CD4-positive, alpha-beta T cell treated with Interferon gamma for 1 hour (primary cell): ENCODE measurements at places on chromosomes 11 and 22.

DNA sequence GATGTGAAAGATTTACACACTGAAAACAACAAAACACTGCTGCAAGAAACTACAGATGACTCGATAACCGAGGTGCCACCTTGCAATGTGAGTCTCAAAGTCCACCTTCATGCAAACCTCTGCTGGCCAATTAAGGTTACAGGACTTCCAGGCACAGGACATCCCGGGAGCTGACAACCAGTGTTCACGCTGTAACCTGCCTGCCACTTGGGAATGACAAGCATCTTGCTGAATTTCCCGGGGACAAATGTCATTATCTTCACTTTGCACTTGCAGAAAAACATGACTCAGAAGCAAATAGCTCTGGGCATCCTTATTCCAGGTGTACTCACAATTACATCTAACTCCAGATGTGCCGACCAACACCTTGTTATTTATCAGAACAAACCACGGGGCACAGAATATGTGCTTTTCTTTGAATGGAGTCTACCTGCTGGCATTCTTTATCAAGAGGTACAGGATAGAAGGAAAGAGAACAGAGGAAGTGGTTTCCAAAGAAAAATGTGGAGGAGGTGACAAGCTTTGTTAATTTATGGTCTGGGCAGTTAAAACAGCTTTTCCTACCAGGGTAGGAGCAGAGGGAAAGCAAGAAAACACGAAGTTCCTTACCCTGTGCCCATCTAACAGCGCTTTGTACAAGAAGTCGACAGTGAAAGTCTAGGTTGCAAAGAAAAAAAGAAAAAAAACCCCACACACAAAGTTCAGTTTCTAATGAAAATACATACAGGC lies 72.3 kb downstream of the SHANK2 start:
- DNase-seq: no peak

DNA sequence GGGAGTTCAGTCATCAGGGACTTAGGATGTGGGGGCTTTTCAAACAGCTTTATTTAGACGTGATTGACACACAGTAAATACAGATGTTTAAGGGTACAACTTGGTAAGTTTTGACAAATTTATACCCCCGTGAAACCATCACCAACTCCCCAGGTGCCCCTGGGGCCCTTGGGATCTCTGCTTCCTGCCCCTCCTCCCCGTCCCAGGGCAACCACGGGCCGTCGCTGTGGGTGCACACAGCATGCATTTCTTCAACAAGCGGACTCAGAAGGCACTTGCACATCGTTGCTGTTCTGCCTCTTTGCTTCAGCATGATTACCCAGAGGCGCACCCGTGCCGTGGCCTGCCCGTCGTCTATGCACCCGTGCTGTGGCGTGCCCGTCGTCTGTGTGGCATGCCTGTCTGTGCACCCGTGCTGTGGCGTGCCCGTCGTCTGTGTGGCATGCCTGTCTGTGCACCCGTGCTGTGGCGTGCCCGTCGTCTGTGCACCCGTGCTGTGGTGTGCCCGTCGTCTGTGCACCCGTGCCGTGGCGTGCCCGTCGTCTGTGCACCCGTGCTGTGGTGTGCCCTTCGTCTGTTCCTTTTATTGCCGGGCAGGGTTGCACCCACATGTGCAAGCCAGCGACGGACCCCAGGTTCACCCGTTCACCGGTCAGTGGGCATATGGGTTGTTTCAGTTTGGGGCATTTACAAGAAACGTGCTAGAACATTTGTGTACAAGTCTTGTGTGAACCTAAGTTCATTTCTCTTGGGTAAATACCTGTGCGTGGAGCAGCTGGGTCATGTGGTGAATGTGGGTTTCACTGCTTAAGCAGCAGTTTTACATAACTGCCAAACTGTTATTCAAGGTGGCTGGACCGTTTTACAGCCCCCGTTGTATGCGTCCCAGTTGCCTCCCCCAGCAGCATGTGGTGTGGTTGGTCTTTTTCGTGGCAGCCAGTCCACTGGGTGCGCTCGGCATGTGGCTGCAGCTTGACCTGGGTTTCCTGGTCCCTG lies 8.3 kb downstream of the CD81 start:
- DNase-seq: peak; percentile 45

- no peak for DNase-seq
These were observed 8.6 kb upstream of the PIK3IP1 start for GRCh38 chr22:31300896-31301295.

DNA sequence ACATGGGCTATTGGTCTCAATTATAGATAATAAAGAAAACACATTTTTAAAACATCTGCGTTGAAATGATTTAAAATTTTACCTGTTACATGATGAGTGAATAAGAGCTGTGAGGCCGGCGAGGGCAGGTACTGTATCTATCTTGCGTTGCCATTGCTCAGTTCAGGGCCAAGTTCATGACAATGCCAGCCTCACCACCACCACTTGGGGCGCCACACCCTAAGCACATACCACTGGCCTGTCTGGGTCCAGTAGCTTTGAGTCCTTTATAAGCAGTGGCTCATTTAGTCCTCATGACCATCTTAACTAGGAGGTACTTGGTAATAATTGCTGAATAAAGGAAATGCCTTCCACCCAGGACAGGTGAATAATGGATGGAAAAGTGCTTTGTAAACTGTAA lies 14.5 kb upstream of the MB start:
- DNase-seq: peak; percentile 32

DNA sequence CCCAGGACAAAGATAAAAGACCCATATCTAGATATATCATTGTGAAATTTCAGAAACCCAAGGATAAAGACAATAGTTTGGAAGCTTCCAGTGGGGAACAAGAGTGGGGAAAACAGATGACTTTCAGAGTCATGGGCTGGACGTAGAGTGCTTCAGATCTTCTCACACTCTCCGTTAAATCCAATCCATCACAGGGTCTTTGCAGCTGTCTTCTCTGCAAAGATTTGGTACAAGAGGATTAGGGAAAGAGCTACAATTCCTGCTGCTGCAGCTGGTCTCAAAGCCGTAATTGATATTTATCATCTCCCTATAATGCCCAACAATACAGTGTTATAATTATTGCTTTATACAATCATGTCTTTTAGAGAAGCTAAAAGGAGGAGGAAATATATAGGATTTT lies 63.4 kb upstream of the CLPB start:
- DNase-seq: no peak

DNA sequence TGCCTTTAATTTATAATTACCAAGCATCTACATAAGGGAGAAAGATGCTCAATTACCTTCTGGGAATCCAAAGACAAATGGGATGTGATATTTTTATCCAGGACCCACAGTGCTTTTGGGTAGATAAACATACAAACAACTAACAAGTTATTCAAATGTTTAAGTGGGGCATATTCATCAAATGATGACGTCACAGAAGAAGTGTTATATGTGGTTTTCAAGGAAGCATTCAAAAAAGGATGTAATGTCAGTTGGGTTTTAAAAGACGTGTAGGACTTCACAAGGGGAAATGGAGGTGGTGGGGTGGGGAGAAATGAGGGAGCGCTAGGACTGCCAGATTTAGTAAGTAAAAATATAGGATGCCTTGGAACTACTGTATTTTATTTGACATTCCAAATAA lies 915.9 kb downstream of the KCNA4 start:
- no peak for DNase-seq

- no peak for DNase-seq
These were observed 96.6 kb downstream of the FDX1 start for GRCh38 chr11:110526323-110526722.

DNA sequence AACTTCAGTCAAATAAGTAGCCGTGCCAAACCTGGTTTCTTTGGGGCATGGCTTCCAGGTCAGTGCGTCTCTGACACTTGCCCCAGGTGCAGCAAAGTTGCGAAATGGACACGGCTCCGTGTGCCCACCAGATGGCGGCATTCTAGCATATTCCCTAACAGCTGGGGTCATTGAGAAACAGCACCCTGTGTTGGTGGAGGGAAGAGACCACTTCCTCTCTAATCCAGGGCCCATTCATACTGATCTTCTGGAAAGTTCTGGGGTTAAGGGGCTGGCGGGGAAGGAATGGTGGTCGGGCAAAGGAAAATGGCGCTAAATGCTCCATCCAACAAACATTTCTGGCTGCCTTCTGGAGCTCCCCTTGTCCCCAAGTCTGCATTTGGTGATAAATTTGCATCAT lies 141.2 kb upstream of the TIMP3 start:
- peak; percentile 38 for DNase-seq

- DNase-seq: no peak
These were observed 33.3 kb upstream of the CACNG2 start for GRCh38 chr22:36736701-36737320.

- no peak for DNase-seq
These were observed 35.6 kb upstream of the PSMA1 start for GRCh38 chr11:14555818-14556217.
